Cerebellar nuclear complex (tissue), 1 donor: ENCODE measurements at places on chromosomes 1 and 21.

- DNase-seq = no peak
Measured at GRCh38 chr1:211895126-211895759, 64.7 kb upstream of the LPGAT1 start.

- no peak for DNase-seq
Measured at GRCh38 chr1:187641907-187642306, 813.2 kb downstream of the PLA2G4A start.

DNA sequence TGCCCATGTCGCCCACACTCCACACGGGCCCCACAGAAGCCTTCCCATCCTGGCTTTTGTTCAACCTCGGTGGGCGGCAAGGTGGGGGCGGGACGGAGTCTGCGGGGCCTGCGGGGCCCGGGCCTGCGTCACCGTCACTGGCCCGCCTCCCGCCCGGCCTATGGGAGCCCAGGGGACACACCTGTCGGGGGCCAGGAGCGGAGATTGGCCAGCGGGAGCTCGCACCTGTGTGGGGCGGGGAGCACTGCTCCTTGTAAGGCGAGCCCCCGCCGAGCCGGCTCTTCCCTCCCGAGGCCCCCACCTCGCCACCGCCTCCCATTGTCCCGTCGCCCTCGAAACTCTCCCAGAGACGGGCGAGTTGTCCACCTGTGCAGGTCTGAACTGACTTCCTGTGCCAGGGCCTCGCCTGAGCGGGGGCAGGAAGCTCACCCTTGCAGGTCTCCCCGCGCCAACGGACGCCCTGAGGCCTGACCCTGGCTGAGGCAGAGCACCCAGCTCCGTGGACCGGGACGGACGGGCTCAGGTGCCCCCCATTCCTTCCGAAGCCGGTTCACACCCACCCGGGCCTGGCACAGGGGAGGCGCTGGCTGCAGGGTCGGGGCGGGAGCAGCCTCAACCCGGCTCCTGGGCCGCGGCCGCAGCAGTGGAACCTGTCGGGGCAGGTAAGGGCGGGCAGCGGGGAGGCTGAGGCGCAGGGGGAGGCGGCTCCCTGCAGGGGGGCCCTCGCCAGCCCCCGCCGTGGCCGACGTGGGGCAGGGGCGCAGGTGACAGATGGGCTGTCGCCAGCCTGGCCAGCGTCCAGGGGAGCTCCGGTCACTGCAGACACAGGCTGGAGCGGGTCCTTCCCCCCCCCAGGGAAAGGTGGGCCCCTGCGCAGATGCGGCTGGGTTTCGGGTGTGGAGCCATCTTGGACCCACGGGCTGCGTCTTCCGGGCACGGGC lies 10.8 kb upstream of the TTLL10 start:
- DNase-seq = no peak

DNA sequence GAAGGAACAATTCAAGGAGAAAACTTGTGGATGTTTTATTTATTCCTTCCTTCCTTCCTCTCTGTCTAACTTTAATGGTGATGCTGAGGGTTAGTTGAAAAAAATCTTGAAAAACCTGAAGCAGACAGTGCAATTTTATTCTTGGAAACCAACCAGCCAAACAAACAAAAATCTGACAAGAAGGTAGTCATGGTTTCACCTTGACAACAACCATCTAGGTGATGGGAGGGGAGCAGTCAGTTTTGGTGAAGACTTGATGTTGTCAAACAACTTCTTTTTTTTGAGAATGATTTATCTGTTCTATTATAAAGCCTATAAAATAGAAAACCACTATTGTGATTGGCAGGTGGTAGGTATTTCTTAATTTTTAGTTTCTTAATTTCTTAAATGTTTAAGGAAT lies 92.4 kb upstream of the GPR88 start:
- DNase-seq = no peak

GRCh38 chr1:22326931-22327330 lies 124.7 kb upstream of the ZBTB40 start:
- DNase-seq = no peak

DNA sequence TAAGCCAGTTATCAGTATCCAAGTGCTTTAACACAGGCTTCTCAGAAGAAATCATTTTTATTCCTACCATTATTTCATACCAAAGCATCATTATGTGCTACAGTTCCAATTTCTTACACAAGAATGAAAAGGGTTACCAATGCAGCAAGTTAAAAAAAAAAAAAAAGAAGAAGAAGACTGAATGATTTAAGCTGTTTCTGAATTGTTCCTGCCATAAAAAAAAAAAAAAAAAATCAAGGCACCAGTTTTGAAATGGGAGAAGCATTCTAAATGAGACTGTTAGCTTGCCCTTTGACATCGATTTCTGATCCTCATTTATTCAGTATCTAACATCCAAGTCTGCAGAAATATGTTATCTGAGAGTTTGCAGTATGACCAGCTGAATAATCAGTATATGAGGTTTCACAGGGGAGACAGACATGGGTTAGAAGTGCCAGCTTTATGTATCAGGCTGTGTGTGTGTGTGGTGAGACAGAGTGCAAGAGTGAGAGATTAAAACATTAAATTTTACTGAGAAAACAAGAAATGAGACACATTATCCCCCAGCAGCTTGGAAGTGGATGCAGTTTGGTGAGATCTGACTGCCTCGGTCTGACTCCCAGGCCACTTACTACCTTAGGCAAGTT lies 105.8 kb downstream of the COLGALT2 start:
- no peak for DNase-seq

GRCh38 chr1:72366466-72366865 lies 84.1 kb upstream of the NEGR1 start:
- no peak for DNase-seq

- DNase-seq = no peak
Measured at GRCh38 chr1:192357924-192358323, 41.1 kb downstream of the RGS21 start.

DNA sequence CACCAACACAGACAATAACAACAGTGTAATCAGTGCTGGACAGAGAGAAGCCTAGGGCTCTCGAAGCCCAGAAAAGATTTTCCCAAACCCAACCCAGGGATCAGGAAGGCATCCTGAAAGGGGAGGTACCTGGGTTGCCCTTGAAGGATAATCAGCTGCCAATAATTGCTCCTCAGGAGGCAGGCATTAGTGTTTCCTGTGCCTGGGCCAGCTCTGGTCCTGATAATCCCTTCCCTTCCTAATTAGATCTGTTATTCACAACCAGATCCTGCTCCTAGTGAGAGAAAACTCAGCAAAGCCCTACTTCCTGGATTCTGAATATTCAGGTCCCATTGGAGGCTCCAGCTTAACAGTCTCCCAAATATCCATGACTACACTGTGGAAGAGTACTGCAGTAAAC lies 117.4 kb downstream of the DMRTA2 start:
- DNase-seq = no peak

- DNase-seq = no peak
Measured at GRCh38 chr1:25992689-25993171, 5.1 kb downstream of the PAFAH2 start.

GRCh38 chr1:31658721-31659120 lies 14.0 kb upstream of the PEF1 start:
- no peak for DNase-seq

DNA sequence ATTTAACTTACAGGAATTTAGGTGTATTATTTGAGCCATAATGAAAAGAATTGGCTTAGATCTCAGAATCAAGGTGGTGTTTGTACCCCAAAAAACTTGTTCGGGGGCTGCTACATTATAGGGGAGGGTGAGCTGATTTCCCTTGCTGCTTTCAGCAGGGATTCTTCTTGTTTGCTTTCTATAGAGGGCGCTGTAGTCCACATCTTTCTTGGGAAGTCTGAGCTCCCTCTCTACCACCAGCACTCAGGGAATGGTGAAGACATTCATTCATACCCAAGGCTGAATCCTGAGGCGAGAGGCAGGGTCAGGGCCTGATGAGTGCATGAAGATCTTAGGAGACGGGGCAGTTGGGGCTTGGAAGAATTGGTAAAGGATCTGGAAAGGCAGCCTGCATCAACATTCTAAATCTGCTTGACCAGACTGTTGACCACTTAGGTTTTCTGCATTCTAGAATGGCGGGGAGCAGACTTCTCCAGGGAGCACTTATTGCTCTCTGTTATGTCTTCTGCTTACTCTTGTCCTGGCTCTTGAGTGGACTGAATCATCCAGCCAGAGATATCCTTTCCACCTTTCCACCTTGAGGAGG lies 18.9 kb downstream of the SPATA46 start:
- no peak for DNase-seq

DNA sequence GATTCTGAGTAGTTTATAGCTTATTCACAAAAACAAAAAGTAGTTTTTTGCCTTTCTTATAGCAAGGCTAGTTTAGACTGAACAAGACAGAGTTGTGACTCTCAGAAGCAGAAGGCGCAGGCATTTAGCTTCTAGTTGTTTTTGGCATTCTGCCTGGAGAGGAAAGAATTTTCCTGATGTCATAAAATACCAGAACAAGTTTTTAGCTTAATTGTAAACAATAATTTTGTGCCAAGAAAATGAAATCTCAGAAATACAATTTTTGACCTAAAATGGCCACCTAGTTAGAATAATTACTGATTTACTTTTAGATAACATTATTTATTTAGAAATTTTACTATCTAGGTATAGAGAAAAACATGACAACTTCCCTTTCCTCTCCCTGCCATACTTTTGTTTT lies 1.0 kb downstream of the DNAJB4 start:
- no peak for DNase-seq

DNA sequence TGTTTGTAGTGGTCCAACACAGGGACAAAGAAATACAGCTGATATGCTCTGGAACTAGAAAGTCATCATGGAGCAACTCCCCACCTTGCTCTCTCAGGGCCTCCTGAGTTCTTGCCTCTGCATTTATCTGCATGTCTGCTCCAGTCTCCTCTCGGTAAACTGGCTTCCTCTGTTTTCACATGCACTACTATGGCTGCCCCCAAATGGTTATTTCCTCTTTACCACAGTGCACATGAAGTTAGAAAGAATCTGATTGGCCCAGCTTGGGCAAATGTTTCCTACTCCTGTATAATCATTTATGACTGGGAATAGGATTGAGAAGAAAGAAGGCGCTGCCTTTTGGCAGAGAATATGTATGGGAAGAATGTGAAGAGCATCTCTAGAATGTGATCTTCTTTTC lies 16.5 kb upstream of the PSMB2 start:
- no peak for DNase-seq

GRCh38 chr1:22808186-22808675 lies 97.6 kb downstream of the EPHB2 start:
- DNase-seq = no peak

DNA sequence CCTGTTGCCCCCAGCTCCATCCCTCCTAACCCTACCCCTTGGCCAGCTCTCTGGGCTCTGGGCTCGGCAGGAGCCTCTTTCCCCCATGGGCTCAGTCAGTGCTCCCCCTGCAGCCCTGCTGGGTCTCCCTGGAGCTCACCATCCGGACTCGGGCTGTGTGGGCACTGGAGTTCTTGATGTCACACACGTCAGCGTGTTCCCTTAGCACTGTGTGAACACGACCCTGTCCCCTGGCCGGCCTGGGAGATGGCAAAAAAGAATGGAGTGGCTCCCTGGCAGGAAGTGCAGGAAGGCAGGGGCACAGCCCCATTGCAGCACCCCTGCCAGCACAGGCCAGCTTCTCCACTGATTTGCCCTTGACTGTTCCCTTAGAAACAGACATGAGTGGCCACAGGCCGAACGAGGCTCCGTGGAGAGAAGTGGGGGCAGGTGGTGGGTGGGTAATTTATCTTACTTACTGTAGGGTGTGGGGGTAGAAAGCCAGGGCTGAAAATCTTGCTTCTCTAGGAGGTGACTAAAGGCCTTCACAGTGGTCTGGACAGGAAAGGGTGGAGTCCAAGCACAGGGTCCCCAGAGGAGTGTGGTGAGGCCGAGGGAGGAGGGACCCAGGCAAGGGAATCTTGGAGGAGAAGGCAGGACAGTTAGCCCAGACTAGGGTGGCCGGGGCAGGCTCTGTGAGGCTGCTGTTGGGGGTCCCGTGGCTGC lies 381.7 kb upstream of the VAMP3 start:
- no peak for DNase-seq

DNA sequence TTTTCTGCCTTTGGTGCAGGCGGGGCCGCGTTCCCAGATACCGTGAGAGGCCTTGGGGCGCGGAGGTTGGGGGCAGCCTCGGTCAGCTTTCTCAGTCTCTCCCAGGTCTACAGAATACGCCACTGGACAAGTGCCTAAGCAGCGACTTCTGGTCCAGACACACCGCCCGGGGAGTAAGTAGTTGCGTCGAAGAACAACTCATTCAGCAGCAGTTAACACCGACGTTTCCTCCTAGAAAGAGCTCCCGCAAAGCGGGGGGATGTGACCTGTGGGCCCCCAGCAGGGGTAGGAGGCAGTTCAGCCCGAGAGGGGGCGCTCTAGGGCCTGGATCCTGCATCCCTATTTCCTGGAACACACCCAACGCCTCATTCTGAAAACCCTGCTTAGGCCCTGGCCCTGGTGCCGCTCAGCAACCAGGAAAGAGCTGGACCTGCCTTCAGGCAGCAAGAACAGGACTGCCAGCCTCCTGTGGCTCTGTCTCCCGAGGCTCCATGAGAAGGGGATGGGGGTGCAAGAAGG lies 6.5 kb upstream of the BARHL2 start:
- DNase-seq = no peak

DNA sequence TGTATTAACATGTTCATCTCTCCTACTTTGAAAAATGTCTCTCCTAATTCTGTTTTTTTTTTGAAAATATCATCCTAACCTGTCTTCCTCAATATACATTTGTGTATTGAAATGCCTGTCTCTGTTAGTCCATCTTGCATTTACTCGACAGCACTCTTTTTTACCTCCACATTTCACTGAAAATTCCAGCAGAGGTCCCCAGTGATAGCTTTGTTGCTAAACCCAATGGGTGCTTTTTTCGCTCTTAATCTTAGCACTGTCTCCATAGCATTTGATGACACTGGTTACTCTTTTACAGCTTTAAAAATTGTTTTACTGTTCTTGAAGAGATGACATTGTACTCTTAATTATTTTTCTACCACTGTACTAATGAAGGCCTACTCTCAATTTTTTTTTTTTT lies 10.8 kb downstream of the OSBPL9 start:
- DNase-seq = no peak

GRCh38 chr1:64320922-64321614 lies 117.6 kb downstream of the UBE2U start:
- DNase-seq = no peak

DNA sequence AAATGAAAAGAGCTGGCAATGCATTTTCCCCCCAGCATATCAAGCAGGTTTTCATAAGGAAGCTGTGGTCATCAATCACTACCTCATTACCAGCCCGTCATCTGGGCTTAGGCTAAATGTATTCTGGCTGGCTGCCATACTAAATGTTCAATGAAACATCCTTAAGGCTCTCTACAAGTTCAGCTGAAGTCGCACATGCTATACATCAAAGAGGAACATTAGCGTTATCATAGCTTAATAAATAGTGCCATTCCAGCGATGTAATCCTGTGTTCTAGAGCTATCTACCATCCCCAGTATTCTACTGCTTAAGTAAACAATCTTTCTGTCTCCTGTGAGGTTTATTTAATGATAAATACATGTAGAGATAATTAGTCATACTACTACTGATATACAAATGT lies 288.8 kb downstream of the DPYD start:
- no peak for DNase-seq

- DNase-seq = no peak
Measured at GRCh38 chr1:89451011-89451410, 73.6 kb upstream of the LRRC8B start.

DNA sequence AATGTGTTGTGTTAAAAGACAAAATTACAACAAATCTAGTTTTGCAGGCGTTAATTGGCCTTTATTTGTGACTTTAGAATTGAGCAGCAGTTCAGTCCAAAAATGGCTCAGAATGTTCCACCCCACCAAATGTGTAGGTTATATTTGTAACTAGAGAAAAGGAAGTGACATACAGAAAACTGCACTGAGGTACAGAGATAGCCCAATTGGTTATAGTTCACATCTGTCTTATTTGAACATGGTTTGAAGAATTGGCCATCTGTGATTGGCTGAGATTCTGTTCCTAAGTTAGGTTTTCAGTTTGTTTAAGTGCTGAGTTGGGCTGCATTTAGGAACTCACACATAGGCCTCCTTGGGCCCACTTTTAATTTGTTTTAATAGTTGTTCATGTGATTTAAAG lies 12.0 kb upstream of the FMO2 start:
- no peak for DNase-seq
